ENCODE measurements at places on chromosomes 13 and 19. TPM values are rescaled to one million over a fixed set of nuclear protein-coding genes. Genes with fewer than 3 reads are reported as not detected.

GRCh38 chr19:18090545-18091216 is 3.9 kb upstream of the IL12RB1 start:
- peak; percentile 21 for DNase-seq

GRCh38 chr19:52101866-52102562 is 6.4 kb upstream of the ZNF841 start:
- DNase-seq: no peak

DNA sequence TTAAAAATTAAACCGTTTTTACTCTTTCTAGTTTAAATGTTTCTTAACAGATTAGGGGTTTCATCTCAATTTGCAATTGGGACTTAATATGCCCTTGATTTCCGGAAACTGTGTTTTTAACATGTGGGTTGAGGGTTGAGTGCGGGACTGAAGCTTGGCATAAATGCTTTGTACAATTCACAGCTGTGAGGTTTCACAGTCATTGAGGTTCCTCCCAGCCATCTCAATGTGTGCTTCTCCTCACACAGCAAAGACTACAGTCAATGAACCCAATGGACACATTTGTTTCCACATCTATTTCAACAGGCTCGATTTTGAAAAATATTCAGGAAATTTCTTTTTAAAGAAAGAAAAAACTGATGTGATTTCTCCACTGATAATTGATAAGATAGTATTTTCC is 328.6 kb downstream of the TBC1D4 start:
- no peak for DNase-seq

Gene SERP2
- 0.17 TPM for total RNA-seq

Gene FCHO1
- 21.7 TPM for total RNA-seq

Gene UHRF1
- total RNA-seq: 22.1 TPM

DNA sequence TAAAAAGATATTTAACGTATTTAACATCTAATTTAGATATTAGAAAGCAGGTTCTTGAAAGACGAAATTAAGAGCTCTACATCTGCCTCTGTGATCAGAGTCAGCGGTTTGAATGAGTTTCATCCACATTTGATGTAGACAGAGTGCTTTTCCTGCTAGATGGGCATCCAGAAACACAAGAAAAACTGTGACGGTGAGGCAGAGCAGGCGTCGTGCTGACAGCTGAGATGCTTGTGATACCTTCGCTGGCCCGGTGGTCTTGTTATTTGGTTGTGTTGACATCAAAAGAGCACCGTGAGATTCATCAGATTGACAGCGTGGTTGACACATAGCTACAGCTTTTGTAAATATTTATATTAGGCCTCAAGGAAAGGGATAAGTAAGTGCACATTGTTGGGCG is 399.1 kb downstream of the GPC5 start:
- no peak for DNase-seq

Gene IL4I1
- 0.73 TPM for total RNA-seq

GRCh38 chr13:100139817-100140216 is 50.9 kb downstream of the PCCA start:
- DNase-seq: no peak

DNA sequence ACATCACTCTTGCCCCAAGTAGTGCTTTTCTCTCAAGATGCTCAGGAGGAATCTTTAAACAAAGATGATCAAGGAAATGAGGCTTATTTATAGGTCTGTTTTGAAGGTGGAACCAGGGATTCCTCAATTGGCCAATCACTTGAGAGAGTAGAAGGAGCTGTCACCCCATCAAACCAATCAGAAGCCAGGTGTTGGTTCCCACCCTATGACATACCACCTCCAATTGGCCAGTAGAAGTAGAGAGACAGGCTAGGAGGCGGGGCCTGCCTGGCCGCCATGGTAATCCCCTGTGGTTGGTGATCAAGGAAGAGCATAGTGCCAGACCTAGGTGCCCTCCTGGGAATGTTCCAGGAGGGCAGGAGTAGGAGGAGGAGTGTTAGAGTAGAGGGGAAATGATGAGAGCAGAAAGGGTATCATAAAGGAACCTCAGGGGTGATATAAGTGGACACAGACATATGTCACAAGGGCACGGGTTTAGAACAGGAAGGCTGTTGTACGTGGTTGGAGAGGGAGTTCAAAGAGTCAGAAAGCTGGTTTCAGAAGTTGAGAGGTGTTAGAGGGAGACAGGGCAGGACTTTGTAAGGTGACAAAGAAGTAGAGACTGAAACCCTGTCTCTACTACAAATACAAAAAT is 10.5 kb downstream of the PMIS2 start:
- DNase-seq: peak; percentile 75

- DNase-seq: peak; percentile 84
These were observed 12.3 kb upstream of the CADM4 start for GRCh38 chr19:43651758-43652545.

DNA sequence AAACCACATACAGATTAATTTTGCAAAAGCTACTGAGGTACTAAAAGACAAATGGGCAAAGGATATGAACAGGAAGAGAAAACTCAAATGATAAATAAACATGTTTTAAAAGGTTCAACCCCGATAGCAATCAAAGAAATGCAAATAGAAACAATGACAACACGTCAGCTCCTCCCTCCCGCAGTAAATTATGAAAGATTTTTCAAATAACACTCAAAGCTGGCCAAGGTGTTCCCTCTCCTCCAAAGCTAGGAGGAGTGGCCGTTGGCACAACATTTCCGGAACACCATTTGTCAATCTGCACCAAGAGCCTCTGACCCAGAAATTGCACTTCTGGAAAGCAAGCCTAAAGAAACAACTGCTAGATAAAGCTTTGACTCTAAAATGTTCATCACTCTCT is 28.3 kb downstream of the INSR start:
- no peak for DNase-seq

Gene F2RL3
- total RNA-seq: not detected

Measured in H7 (cell line).